ENCODE measurements at places on chromosomes 12 and 14.

DNA sequence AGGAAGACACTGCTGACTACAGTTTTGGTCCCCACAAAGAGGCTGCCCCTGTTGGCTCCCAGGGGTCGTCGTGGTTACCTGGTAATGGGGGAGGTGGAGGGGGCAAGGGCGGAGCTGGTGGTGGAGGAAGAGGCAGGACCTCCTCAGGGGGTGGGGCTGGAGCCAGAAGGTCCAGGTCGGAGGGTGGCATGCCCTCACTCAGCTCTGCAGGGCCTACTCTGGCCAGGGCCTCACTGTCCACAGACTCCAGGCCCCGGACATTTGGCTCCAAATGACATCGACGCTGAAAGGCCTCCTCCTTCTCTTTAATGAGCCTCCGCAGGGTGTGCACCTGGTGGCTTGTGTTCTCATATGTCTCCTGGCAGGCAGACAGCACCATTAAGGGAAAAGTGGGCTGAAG, 28.5 kb downstream of the PRPF40B start:
- DNase-seq, result no peak

DNA sequence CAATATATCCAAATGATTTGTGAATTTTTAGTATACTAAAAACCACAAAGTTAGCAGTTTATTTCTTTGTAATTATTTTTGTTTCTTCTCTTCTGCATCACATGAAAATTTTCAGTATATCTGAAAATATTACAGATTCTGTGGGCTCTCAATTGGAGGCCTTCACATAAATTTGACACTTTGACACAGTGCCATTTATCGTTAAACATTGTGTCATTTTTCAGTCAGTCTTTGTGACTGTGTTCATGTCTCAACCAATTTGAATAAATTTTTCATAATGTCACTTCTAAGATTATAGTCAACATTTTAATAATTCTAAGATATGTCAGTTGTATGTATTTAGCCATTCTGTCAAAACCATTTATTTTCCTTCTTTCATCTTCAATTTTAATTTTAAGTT, 1303.0 kb downstream of the LRFN5 start:
- DNase-seq, result no peak

- DNase-seq, result no peak
These were observed 62.7 kb downstream of the HMGA2 start for GRCh38 chr12:65886996-65887395.

DNA sequence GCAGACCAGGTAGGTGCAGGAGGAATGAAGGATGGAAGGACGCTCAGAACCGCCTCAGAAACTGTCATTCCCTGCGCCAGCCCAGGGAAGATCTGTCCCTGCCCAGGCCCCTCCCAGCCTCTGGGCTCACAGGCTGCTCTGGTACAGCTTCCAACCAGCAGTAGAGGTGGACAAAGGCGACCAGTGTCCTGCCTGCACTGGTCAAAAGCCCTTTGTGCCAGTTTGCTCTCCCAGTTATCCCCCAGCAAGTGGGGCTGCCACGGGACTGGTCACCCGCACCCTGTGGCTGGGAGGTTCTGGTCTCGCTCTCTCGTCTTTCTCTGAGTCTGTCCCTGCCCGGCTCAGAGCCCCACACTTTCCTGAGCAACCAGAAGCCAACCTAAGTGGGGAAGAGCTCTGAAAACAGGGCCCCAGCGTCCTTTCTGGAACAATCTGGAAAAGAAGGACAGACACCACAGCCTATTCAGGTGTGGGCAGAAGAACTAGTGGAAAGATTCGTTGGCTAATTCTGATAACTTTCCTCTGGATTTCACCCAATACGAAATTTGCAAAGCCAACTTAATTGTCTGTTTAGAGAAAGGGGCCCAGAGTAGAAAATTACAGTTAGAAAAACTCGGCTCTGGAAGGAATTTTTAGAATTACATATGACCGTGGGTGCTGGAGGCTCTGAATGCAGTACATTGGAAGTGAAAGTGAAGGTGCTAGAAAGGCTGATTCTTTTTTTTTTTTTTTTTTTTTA, 21.7 kb downstream of the SNRNP35 start:
- DNase-seq, result no peak

DNA sequence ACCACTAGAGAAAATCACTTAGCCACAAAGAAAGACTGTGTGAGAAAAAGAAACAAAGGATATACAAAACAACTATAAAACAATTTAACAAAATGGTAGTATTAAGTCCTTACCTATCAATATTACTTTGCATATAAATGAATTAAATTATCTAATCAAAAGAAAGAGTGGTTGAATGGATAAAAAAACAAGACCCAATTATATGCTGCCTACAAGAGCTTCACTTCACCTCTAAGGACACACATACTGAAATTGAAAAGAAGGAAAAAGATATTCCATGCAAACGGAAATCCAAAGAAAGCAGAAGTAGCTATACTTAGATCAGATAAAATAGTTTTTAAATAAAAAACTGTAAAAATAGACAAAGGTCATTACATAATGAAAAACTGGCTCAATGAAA, 134.9 kb upstream of the CCDC196 start:
- no peak for DNase-seq

DNA sequence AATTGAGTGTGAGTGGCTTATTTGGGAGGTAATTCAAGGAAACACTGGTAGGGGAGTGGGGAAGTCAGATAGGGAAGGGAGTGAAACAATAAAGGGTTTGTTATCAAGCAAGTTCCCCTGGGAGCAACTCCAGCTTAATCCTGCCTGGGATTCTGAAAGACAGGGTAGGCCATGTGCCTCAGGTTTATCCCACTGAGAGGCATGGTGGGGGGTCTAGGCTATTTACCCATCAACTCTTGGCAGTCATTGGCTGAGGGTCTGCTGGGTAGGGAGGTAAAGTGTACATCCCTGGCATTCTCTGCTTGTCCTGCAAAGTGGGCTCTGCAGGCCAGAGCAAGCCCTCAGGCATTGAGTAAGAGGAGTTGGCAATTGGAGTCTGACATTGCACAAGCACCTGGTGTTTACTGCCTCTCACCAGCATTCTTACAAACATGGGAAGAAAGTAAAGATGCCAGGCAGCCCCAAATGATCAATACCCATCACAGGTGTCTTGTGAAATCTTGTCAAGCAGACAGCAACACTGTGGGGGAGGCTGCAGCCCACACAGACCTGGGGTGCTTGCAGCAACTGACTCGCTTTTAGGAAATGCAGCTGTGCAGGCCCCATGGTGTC, 169.3 kb downstream of the KTN1 start:
- DNase-seq, result peak; percentile 48

- no peak for DNase-seq
These were observed 64.2 kb upstream of the CSRP2 start for GRCh38 chr12:76943008-76943407.

DNA sequence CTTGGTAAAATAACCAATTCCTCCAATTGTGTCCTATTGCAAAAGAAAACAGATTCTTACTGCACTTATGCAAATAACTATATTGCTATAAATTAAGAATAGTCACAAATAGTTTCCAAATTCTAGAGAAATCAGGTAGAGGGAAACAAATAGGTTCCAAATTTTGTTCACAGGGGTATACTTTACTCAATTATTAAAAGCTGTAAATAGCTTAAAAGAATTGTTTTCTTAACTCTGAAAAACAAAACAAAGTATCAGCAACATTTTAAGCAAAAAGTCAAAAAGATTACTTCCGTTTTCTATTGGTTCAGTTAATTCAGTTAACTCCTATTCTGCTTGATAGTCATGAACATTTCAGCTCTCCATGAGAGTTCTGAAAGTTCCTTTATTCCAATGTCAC, 85.6 kb upstream of the PPP4R3A start:
- no peak for DNase-seq

GRCh38 chr12:46982629-46983392, 96.6 kb upstream of the PCED1B start:
- DNase-seq, result no peak

DNA sequence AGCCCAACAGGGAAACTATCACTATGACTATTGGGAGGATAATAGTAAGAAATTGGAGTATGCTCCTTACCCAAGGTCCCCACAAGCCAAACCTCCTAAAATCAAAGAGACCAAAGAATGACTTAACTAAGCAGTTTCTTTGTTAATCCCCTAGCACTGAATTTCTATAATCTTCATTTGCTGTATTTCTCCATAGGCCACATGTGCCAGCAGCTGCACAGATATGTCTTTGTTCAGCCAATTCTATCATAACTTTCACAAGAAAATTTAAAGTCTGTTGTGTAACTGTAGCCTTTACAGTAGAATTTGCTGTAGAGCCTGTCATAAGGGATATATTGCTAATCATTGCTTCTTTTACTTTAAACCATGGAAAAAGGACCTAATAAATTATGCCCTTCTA, 104.0 kb downstream of the RIN3 start:
- DNase-seq, result no peak

GRCh38 chr14:49768301-49769121, 558 bp downstream of the KLHDC2 start:
- no peak for DNase-seq

GRCh38 chr12:114447274-114447716, 41.4 kb upstream of the TBX5 start:
- no peak for DNase-seq

DNA sequence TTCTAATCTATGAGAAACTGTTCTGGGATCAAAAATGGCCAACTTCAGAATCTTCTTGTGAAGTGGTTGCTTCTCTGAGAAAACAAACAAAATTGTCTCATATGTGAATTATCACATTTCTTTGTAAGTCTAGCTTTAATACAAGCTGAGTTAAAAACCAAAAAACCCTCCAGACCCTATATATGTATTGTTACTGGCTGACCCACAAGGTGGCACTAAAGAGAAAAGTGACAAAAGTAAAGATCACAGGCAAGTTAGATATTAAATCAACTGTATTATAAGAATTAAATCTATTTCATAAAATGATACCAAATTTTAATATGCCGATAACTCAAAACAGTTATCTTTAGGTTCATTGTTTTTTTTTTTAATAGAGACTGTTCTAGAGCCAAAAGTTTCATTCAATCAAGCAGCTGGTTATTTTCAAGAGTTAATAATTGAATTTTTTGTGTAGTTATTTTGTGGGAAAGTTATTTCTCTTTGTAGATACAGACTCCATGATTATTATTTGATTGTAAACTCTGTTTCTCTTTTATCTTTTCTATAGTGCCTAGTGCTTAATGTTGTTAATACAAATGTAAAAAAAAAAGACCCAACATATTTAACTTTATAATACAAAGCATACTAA, 7.5 kb upstream of the TRHDE start:
- no peak for DNase-seq

GRCh38 chr14:105482486-105483110, 4.1 kb upstream of the CRIP1 start:
- no peak for DNase-seq

DNA sequence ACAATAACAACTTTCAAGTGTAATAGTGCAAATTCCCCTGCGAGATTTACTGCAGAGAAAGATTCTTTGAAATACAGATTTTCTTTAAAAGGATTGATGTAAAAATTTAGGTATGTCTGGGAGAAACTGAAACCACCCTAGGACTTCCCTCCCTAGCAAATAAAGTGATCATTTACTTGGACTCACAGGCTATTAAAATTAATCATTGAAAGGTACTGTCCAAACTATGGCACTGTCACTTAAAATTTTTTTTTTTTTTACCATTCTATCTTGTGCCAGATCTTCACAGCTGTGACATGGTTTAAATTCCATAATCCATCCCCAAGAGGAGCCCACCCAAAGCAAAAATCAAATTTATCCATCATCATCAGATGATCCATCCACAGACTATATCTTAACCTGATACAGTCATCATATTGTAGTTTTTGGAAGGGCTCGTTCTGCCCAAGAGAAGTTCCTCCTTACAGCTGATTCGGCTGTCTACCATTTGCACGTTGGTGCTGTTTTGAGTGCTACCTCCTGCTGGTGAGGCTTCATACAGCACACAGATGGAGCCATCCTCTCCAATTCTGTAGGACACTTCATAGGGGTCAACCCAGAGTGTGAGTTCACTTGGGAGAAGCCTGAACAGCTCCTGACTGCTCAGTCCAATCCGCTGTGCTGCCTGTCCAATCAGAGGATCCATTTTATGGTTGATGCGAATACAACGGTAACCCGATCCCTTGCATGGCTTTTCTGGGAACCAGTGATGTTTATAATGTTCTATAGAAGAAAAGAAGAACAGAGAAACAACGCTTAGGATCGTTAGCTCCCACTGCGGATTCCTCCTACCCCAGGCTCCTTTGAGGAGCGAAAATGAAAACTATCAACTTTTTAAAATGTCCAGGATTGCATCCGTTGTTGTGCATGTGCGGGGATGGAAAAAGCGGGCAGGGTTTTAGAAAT, 1.7 kb downstream of the BTG1 start:
- DNase-seq, result no peak

- DNase-seq, result no peak
These were observed 244.4 kb downstream of the ZFP36L1 start for GRCh38 chr14:68548194-68549076.

GRCh38 chr12:49415521-49415970, 48.3 kb downstream of the SPATS2 start:
- no peak for DNase-seq

DNA sequence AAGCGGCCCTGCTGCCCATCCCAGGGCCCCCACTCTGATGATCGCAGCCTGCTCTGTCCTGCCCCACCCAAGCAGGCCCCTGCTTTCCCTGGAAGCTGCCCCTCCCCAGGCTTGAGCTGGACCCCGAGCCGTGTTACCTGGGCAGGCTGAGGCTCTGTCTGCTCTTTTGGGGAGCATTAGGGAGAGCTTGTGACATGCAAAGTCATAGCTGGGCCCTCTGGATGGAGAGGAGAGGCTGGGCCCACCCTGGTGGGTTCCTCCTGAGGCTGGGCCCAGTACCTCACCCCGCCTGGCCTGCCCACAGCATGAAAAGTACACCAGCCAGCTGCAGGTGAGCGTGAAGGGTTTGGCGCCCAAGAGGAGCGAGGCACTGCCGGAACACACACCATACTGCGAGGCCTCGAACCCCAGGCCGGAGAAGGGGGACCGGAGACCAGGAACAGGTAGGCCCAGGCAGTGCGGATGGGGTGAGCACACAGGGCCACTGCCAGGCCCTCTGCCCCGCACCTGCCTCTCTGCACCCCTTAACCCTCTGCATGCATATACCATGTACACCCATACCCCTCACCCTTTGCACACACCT, 15.0 kb downstream of the CEP170B start:
- DNase-seq, result no peak

Data from NCI-H1048 (cell line).